Left ventricle myocardium superior (tissue), 1 donor: ENCODE measurements at places on chromosomes 4 and X.
A peak's percentile ranks its signal among the peaks of the same experiment; 100 is the strongest.

DNA sequence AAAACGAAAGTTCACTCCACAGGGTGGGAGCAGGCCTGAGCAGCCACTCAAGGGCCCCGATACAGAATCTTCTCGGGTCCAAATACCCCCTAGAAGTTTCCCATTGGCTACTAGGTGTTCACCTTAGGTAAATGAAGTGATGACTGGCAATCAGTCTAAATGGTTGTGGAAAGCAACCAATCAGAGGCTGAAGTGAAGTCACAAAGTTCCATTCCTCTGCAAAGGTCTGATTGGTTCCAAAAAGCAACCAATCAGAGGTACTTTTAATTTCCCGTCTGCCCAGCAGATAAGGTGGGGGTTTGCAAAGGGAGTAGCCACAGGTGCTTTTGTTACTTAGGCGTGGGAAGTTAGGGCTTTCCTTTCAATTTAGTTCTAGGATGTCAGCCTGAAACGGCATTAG lies 58.2 kb upstream of the NKAP start:
- DNase-seq = no peak

- no peak for DNase-seq
Measured at GRCh38 chrX:154873329-154873728, 12.8 kb upstream of the F8A1 start.

DNA sequence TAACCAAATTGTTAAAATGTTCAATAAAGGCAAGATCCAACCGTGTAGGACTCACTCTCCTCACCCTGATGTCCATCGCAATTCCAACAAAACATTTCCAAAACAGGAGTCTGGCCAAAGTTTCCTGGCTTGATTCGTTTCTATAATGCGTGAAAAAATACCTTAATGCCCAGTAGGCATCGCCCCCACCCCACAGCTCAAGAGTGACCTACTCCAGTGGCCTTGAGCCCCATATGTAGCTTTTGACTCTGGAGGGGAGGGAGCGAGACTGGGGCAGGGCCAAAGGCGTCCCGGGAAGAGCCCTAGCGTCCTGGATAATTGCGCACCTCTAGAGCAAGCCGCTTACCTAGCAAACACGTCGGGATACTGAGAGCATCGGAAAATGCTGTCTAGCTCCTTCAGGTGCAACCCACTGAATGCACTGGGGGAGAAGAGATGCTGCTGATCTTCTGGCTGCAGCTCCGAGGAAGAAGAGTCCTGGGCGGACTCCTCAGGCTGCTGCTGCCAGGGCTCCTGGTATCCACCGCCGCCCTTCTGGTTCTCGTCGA lies 55.6 kb upstream of the NKAP start:
- no peak for DNase-seq

- no peak for DNase-seq
Measured at GRCh38 chr4:20019310-20020015, 232.2 kb upstream of the SLIT2 start.

- no peak for DNase-seq
Measured at GRCh38 chr4:16023776-16024408, 59.9 kb downstream of the PROM1 start.

- DNase-seq = no peak
Measured at GRCh38 chrX:39499996-39500395, 597.8 kb downstream of the BCOR start.

- DNase-seq = no peak
Measured at GRCh38 chr4:186621959-186622553, 66.7 kb upstream of the MTNR1A start.

- peak; percentile 73 for DNase-seq
Measured at GRCh38 chrX:154458954-154459778, 1.1 kb downstream of the PLXNA3 start.

GRCh38 chr4:142124874-142125273 lies 488.5 kb downstream of the IL15 start:
- DNase-seq = no peak

GRCh38 chrX:85505801-85506200 lies 126.3 kb upstream of the POF1B start:
- no peak for DNase-seq

- no peak for DNase-seq
Measured at GRCh38 chrX:17584248-17584681, 153.0 kb upstream of the SCML1 start.

DNA sequence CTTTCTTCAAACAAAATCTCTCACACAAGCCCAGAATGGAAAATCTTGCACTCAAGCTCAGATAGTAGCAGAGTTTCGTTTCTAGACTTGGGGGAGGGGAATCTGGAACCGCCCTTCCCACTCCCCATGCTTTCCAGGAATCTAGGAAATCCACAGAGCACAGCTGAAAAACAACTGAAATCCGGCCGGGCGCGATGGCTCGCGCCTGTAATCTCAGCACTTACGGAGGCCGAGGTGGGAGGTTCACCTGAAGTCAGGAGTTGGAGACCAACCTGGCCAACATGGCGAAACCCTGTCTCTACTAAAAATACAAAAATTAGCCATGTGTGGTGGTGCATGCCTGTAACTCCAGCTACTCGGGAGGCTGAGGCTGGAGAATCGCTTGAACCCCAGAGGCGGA lies 127.3 kb upstream of the SLC34A2 start:
- DNase-seq = no peak

DNA sequence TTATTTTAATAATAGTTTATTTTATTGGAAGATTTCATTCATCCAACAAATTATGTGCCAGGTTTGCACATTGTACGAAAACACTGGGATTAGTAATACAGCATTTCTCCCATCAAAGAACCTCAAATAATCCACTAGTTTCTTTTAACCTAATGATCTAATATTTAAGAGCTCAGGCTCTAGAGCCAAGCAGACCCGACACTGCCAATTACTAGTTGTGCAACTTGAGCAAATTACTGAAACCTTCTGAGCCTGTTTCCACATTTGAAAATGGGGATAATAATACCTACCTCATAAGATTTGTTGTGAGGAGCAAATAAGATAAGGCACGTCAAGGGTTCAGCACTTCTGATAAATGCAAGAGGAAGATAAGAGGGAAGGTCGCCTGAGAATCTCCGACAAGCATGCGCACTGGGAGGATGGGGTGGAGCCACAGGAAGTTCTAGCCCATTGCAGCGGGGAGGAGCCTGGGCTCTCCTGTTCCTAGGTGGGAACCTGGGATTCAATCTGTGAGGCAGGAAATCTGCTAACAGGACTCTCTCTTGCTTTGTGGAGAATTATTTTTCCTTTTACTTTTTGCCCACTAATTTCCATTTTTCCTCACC lies 141.5 kb upstream of the SMAD1 start:
- DNase-seq = no peak

DNA sequence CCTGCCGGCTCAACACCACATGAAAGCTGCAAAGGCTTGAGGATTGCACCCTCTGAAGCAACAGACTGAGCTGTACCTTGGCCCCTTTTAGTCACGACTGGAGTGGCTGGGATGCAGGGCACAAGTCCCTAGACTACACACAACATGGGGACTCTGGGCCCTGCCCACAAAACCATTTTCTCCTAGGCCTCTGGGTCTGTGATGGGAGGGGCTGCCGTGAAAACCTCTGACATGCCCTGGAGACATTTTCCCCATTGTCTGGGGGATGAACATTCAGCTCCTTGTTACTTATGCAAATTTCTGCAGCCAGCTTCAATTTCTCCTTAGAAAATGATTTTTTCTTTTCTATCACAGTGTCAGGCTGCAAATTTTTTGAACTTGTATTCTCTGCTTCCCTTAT lies 123.5 kb upstream of the SMARCAD1 start:
- DNase-seq = no peak

DNA sequence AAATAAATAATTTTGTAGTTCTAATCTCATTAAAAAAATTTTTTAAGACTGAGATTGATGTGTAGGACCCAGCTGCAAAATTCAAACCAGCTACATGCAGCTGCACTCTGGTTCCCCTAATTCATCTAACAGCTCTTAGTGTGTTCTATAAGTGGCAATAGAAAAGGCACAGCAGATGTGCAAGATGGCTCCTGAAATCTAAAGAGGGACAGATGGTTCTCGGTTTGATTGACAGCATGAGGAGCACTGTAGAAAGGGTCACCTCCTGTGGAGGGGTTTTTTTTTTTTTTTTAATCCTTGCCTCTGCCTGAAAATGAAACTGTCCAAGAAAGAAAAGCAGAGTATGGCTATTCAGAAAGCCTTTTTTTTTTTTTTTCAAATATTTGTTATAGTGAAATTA lies 16.9 kb upstream of the OCIAD1 start:
- DNase-seq = no peak

DNA sequence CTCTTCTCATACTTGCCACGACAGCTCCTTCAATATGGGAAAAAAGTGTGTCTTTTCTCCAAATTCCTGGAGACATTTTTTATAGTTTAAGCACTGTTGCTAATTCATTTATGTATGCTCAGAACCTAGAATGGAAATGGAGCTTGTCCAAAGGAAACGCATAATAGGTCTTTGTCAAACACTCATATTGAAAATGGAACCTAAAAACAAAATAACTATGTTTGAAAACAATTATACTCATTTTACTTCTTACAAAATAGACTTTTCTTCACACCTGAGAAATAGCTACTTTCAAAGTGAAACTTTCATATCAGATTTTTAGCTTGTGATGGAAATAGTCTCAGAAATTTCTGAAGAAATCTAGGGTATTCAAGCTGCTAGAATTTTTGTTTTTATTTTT lies 529.7 kb upstream of the BOD1L1 start:
- no peak for DNase-seq

- no peak for DNase-seq
Measured at GRCh38 chrX:6468706-6469105, 66.2 kb downstream of the VCX3A start.

DNA sequence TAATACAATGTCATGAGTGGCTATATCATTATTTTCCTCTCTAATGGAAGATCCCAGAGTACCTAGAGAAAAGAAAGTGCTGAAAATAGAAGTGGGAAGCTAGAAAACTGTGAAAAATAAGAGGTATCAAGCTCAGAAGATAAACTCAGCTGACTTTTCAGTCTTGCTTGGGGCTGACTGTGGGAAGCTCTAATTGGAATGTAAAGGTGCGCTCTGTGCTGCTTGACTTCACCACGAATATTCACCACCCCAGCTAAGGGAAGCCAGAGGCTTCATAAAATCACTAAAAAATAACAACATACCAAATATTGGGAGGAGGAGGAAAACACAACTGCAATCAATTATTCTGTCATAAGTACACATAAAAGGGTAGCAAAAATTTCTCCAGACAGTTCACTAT lies 25.1 kb downstream of the NDST3 start:
- DNase-seq = no peak

DNA sequence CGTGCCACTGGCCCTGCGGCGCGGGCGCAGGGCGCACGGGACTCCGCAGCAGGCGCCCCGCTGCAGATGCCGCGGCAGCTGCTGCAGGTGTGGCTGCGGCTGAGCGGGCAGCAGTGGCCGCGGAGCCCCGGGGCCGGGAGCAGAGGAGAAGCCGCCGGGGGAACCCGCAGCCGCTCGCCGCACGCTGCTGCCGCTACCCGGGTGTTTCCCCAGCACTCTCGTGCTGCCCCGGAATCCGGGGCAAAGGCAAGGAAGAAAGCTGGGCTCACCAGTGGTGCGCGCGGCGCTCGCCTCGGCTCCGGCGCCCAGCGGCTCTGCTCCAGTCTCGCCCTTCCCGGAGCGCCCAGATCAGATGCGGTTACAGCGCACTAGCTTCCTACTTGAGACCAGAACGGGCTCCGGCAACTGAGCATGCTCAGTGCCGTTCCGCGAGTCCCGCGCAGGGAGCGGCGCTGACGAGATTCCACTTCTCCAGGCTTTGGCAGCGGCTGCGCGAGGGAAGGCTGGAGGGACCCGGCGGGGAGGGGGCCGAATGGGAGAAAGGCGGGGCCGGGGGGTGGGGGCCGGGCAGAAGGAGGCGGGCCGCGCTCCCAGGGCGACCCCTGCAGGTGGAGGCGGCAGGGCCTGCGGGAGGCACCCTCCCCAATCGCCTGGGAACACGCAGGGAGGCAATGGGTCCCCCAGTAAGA lies at the start of gene APBB2:
Gene APBB2, minus strand, starts transcription at position 407 of the 689 bp plus-strand sequence. CDS start 181,288 bp downstream, outside the sequence.
- DNase-seq = peak; percentile 96

DNA sequence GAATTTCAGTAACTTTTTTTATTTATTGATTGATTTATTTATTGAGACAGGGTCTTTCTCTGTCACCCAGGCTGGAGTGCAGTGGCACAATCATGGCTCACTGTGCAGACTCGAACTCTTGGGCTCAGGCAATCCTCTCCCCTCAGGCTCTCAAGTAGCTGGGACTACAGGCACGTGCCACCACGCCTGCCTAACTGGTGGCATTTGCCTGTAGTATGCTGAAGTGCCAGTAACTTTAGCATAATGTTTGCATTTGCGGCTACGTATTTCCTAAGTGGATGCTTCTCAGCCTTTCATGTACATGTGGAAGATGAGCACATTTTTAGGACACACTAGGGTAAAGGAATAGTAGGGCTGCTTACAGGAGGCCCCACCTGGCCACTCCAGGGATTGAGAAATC lies 45.3 kb upstream of the ATXN3L start:
- no peak for DNase-seq

- no peak for DNase-seq
Measured at GRCh38 chr4:8472689-8473197, 32.2 kb downstream of the TRMT44 start.

- peak; percentile 54 for DNase-seq
Measured at GRCh38 chr4:10033191-10033881, 12.0 kb upstream of the SLC2A9 start.

- DNase-seq = peak; percentile 48
Measured at GRCh38 chrX:136204571-136204970, 46.6 kb downstream of the MAP7D3 start.

- DNase-seq = no peak
Measured at GRCh38 chr4:145679991-145680455, at the start of gene C4orf51. TSS of gene C4orf51 (plus strand) at chr4:145680146. CDS start at chr4:145680204, 58 bp downstream.

- DNase-seq = no peak
Measured at GRCh38 chr4:16516796-16517439, 290.6 kb upstream of the TAPT1 start.

DNA sequence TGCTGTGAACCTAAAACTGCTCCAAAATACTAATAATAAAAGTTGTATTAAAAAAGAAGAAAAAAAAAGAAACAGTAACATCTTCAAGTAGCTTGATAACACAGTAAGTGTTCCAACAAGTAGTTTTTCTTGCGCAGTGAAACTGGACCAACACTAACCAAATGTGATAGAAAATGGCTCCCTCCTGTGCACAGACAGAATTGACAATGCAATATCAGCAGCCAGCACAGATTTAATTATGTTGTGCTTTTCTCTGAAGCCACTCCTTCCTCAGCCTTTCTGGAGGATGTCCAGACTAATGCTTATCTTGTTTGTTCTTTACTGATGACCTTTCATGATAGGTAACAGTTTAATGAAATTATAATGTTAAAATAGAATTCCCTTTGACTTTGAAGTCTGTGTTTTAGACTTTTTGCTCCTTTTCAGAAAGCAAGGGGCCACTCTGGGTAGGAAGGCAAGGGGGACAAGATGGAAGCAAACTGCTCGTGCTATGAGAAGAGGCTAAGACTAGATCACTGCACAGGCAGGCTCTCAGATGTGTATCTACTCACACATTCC lies 147.1 kb upstream of the RPL34 start:
- DNase-seq = no peak

- no peak for DNase-seq
Measured at GRCh38 chr4:32191961-32192360, 1471.8 kb downstream of the PCDH7 start.

DNA sequence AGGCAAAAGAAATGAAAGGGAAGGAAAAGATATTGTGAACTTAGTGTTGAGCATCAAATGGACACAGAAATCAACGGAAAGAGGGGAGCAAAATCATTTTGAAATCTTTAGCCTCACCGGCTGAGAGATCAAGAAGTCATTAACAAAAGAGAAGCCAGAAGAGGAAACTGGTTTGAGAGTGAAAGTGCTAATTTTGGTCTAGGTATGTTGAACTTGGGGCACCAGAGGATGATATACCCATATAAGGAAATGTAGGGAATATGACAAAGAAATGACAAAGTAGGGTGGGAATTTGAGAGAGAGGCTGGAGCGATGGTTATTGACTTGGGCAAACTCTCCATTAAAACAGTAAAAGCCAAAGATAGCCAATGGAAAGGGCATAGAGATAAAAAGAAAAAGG lies 183.4 kb upstream of the ATOH1 start:
- no peak for DNase-seq
